ENCODE measurements at places on chromosomes 5 and 9. TPM values are rescaled to one million over a fixed set of nuclear protein-coding genes. Genes with fewer than 3 reads are reported as not detected.
A peak's percentile ranks its signal among the peaks of the same experiment; 100 is the strongest.

DNA sequence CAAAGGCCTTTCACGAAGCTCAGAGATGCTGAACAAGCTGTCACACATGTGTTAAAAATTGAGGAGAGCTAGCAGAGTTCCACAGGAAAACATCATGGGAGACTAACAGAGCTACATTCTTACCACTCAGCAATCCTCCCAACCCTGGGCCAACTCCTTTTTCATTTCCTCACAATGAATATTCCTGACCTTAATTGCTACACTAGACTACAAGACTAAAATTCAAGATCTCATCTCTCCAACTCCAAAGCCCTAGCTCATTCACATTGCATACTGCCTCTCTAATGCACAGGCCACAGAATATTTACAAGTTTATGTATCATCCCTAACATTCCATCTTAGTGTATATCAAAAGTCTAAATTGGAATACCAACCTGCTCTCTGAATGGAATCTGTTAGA is 21.2 kb downstream of the ERMP1 start:
- no peak for DNase-seq

DNA sequence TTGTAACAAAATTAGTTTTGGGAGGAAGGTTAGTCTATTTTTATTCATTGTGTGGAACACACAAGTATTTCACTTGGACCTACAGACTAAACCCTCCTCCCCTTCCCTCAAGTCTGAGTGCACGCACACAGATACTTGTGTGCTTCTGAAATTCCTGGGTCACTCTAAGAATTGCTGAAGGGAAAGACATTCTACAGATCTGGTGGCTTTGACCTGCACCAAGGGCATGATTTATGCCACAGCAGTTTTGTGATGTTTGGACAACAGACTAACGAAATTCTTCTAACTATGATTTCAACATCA is 150.5 kb downstream of the ARL15 start:
- DNase-seq, result no peak

DNA sequence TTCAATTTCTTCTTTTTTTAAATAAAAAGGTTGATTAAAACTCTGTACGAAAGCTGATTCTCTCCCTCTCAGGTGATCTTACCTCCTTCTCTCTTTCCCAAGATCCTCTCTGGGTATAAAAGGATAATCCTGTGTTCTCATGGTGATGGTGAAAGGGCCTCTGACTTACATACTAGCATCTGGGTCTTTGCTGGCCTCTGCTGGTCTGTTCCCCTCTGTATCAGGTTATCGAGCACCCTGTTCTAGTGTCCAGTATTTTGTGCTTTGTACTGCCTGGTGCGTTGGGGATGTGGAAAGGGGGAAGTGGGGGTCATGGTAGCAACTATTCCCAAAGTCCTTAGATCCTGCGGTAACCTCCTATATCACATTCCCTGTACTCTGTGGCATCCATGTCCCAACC is 328.9 kb downstream of the NR2F1-AS1 start:
- no peak for DNase-seq

DNA sequence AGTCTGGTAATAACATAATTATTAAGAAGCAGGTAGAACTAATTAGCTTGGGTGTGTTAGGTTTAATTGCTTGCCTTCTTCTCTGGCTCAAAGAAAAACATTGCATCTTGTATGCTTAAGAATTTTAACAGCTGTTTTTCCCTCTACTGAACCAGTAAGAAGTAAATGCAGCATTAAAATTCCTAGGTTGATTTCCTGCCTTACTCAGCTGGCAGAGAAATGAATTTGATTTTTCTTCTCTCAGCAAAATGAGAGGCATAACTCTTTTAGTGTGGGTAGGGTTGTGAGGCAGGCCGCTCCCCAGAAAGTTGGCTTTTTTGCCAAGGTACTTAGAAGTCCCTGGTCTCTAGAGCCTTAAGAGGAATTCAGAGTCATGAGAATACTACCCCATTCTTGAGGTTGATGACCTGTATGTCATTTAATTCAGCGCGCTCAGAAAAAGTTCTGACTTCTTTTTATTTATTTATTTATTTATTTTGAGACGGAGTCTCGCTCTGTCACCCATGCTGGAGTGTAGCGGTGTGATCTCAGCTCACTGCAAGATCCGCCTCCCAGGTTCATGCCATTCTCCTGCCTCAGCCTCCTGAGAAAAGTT is 302.6 kb downstream of the ARHGEF28 start:
- no peak for DNase-seq

GRCh38 chr5:36878392-36879082 is 2.0 kb downstream of the NIPBL start:
- DNase-seq, result peak; percentile 11

- DNase-seq, result no peak
Observed at GRCh38 chr5:132375957-132376356, 6.4 kb downstream of the SLC22A5 start.

GRCh38 chr5:78562714-78563330 is 85.8 kb downstream of the LHFPL2 start:
- DNase-seq, result no peak

DNA sequence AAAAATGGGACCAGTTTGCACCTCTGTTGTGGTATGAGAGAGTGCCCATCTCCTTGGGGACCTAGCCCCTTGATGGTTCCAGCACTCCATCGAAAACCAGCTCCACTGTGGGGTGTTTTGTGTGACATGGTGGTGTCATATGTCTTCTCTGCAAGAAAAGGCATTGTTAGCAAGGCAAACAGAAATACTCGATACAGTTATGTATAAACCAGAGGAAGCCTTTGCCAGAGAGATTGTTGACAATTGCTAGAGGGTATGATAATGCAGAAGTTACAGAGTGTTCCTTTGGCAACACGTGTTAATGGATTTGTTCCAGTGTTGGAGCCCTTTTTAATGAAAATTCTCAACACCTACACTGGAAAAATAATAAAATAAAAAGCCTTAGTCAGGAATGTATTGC is 270.4 kb upstream of the DMRT1 start:
- no peak for DNase-seq

- no peak for DNase-seq
Observed at GRCh38 chr9:90855208-90855902, 53.7 kb downstream of the SYK start.

- no peak for DNase-seq
Observed at GRCh38 chr9:77562019-77562748, 85.9 kb downstream of the GNA14 start.

DNA sequence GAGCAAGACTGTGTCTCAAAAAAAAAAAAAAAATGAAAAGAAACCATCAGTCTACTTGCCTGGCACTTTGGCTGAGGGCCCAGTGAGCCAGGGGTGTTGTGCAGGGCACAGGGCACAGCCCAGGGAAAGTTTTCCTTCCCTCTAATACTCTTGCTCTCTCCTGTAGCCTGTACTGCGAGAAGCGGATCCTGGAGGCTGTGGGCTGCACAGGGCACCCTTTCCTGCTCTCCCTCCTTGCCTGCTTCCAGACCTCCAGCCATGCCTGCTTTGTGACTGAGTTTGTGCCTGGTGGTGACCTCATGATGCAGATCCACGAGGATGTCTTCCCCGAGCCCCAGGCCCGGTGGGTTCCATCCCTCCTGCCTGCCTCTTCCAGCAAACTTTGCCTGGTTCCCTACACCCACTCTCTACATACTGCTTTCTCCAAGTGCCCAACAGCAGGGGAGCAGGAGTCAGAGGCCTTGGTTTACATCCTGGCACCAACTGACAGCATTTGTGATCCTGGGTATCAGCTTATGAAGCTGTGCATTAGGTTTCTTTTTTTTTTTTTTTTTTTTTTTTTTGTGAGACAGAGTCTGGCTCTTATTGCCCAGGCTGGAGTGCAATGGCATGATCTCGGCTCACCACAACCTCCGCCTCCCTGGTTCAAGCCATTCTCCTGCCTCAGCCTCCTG is 7.2 kb downstream of the ZDHHC12 start:
- DNase-seq, result no peak

- no peak for DNase-seq
Observed at GRCh38 chr9:117720066-117720465, 15.9 kb downstream of the TLR4 start.

GRCh38 chr9:95425910-95426551 is 90.7 kb downstream of the PTCH1 start:
- DNase-seq, result no peak

DNA sequence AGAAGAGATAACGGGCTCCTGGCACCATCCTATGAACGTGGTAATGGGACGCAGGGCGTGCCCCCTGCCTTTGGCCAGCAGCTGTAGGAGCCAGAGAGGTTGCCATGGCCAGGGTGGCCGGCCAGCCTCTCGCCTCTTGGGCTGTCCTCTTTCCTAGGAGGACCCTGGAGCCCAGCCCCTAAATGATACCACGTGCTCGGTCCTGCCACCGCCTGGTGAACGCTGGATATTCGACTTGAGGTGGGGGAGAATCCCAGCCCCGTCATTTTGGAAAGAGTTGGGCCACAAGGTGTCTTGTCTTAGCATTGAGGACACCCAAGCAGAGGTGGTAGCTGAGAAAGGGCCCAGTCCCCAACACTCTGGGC is 391 bp upstream of the NRG2 start:
- no peak for DNase-seq

- peak; percentile 83 for DNase-seq
Observed at GRCh38 chr5:140244525-140245025, 58.3 kb downstream of the PFDN1 start.

GRCh38 chr5:92980491-92980890 is 600.5 kb downstream of the NR2F1-AS1 start:
- no peak for DNase-seq

DNA sequence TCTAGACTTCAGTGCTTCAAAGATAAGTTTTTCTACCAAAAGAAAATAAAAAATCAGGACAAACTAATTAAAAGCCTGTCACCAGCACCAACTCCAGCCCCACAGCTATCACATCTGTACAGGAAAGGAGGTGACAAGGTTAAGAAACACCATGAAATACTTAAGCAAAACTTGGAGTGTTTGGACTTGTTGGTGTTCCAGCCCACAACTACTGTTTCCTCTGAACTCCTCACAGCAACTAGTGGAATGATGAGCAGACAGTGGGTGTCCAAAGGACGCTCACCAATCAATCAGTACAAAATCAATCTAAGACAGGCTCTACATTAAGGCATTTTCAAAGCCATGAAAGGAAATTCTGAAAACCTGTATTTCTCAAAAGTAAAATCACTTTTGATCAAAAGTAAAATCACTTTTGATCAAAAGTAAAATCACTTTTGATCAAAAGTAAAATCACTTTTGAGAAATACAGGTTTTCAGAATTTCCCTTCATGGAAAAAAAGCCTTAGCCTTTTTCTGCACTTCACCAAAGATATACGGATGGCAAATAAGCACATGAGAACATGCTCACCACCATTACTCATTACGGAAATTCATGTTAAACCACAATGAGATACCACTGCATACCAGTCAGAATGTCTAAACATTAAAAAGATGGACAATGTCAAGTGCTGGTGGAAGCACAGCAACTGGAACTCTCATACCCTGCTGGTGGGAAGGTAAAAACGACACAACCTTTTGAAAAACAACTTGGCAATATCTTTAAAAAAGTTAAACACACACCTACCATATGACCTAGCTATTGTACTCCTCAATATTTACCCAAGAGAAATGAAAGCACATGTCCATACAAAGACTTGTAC is 79.7 kb downstream of the MED27 start:
- DNase-seq, result no peak

DNA sequence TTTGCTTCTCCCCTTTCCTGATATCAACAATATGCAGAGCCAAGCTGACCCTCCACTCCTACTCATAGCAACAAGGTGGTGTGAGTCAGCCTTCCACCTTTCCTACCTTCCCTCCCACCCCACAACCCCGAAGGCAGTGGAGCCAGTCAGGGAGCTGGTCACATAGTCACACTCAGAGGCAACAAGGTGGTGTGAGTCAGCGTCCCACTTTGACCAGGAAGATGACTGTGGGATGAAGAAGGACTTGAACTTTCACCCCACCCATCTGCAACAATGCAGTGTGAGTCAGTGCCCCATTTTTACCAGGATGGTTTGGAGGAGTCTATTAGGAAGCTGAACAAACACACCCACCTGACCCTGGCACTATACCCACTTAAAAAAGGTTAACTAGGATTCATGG is 30.1 kb upstream of the ZNF782 start:
- DNase-seq, result no peak

- no peak for DNase-seq
Observed at GRCh38 chr9:112780450-112781036, 30.0 kb downstream of the SNX30 start.

- no peak for DNase-seq
Observed at GRCh38 chr5:44814761-44815160, 6.0 kb downstream of the MRPS30 start.

DNA sequence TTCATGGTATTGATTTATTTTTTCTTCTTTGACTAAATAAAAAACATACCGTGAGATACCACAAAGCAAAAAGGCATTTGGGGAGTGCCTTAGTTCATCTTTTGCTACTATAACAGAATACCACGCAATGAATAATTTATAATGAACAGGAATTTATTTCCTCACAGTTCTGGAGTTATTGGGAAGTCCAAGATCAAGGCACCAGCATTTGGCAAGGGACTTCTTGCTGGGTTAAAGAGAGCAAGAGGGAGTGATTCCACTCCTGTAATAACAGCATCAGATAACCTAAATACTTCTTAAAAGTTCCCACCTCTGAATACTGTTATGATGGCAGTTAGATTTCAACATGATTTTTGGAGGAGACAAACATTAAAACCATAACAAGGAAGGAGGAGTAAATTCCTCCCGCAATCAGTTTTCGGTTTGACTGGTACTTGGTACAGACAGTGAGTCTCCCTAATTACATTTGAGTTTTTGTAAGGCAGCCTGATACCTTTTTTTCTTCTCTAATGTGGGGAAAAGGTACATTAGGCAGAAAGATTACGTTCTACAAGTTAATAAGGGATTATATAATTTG is 8.8 kb upstream of the OMD start:
- DNase-seq, result no peak

The TTC23L gene
- total RNA-seq, result 1.4 TPM

The SLCO6A1 gene
- not detected for total RNA-seq

The PCDHA6 gene
- not detected for total RNA-seq

The DROSHA gene
- total RNA-seq, result 65.4 TPM

The PTGDS gene
- not detected for total RNA-seq

The CHSY3 gene
- total RNA-seq, result not detected
